ENCODE measurements at places on chromosomes 6 and 20.

GRCh38 chr6:21228876-21229460, 364.6 kb upstream of the SOX4 start:
- no peak for DNase-seq

GRCh38 chr6:360764-361373, 30.7 kb upstream of the IRF4 start:
- no peak for DNase-seq

- no peak for DNase-seq
Measured at GRCh38 chr6:21332077-21332476, 261.5 kb upstream of the SOX4 start.

GRCh38 chr6:169904051-169904922, 152.9 kb downstream of the ERMARD start:
- DNase-seq: no peak

DNA sequence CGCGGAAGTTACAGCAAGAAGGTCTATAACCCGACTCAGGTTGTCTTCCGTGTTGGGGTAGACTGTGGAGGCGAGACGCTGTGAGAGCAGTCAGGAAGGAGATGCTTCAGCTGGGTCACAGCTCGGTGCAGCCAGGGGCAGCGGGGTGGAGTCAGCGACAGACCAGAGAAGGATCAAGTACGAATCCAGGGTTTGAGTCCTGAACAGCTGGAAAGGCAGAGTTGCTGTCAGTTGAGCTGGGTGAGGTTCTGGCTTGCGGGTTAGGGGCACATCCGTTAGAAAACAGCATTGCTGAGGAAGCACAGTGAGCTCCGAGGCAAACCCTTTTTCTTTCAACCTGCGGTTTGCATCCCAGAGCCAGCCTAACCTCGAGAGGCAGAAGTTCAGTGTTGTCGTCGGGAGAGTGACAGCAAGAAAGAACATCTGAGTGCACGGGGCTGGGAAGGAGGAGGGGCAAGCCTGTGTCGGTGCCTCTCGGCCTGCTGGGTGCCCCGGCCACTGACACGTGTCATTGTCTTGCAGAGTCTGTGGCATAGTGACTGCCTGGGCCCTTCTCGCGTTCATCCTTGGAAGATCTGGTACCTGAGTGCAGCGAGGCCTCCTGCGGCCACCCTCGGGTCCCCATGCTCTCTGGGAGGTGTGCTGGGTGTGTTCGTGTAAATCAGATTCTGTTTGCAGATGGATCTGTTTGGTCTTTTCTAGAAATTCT, 20.0 kb downstream of the PNLDC1 start:
- peak; percentile 33 for DNase-seq

- no peak for DNase-seq
Measured at GRCh38 chr20:59818911-59819310, 114.5 kb downstream of the SYCP2 start.

DNA sequence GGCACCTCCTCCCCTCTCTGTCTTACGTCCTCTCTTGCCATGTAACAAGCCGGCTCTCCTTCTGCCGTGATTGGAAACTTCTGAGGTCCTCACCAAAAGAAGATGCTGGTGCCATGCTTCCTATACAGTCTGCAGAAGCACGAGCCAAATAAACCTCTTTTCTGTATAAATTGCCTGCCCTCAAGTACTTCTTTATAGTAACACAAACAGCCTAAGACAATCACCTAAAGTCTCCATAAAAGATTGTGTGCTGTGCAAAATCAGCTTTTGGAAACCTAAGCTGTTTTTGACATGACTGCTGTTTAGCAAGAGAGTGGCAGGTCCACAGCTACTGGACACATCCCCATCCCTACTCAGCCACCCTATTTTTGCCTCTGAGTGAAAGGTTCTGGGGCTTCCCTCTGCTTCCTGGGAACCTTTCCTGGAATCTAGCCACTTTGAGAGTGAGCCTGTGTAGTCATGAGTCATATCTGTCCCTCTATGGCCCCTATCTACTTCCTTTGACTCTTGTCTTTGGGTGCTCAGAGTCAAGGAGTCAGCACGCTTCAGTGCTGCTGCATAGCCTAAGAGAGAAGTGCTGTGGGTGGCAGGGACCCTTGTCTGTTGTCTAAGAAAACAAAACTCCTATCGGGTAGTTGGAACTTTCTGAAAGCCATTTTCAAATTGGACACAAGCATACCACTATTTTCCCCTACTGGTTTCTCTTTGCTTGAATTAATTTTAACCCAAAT, 110.0 kb downstream of the PPP1R14C start:
- DNase-seq: no peak

GRCh38 chr6:43434001-43434840, 6.9 kb downstream of the ABCC10 start:
- no peak for DNase-seq

DNA sequence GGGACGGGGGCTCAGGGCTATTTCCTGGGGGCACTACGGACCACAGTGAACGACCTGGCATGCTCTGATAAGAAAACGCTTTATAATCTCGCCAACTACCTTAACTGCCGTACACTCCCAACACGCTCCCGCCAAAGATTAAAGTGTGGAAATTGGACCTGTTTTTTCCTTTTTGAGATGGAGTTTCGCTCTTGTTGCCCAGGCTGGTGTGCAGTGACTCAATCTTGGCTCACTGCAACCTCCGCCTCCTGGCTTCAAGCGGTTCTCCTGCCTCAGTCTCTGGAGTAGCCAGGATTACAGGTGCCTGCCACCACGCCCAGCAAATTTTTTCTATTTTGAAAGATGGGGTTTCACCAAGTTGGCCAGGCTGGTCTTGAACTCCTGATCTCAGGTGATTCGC, 346 bp upstream of the SLC44A4 start:
- DNase-seq: no peak

GRCh38 chr6:37658121-37658520, 39.6 kb downstream of the MDGA1 start:
- no peak for DNase-seq

DNA sequence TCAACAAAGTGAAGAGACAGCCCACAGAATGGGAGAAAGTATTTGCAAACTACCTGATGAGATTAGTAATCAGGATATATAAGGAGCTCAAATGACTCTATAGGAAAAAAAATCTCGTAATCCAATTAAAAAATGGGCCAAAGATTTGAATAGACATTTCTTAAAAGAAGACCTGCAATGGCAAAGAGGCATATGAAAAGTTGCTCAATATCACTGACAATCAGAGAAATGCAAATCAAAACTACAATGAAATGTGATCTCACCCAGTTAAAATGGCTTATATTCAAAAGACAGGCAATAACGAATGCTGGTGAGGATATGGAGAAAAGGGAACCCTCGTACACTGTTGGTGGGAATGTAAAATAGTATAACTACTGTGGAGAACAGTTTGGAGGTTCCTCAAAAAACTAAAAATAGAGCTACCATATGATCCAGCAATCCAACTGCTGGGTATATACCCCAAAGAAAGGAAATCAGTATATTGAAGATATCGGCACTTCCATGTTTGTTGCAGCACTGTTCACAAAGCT, 65.0 kb downstream of the TOX2 start:
- DNase-seq: no peak

GRCh38 chr6:22357724-22358189, 60.9 kb upstream of the PRL start:
- DNase-seq: no peak

- no peak for DNase-seq
Measured at GRCh38 chr20:64082126-64082731, 2.0 kb downstream of the LKAAEAR1 start.

- DNase-seq: peak; percentile 62
Measured at GRCh38 chr6:45677381-45678284, 299.9 kb upstream of the SUPT3H start.

GRCh38 chr6:168902075-168902474, 351.6 kb downstream of the THBS2 start:
- DNase-seq: no peak

DNA sequence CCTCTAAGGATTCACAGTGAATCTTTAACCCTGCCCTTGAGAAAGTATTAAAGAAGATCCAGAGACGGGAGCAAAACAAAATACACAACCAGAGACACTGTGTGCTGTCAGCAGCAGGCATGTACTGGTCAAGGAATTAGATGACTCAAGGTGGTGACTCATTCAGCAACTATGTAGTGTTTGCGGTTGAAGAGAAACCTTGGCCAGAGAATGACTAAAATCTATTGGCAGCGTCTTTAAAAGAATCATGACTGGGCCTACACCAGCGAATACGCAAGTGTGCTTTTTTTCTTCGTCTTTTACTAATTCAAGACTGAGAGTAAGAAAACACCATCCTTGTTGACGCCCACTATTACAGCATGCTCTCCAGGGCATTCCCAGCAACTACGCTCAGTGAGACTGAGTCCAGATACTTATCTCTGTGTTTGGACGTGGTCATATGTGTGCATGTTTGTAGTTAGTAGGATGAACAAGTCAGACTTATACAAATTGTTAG, 72.4 kb upstream of the BACH2 start:
- peak; percentile 37 for DNase-seq

- peak; percentile 85 for DNase-seq
Measured at GRCh38 chr6:37048851-37049757, 43.6 kb downstream of the FGD2 start.

- DNase-seq: no peak
Measured at GRCh38 chr6:8085053-8085511, 17.3 kb downstream of the EEF1E1 start.

GRCh38 chr6:35415065-35415891, 36.9 kb upstream of the FANCE start:
- peak; percentile 47 for DNase-seq

Data from CD4-positive, alpha-beta T cell treated with Interleukin-21 for 1 hour (primary cell).